Muscle of back (tissue), 13 donors: ENCODE measurements at places on chromosomes 2 and 18.

- no peak for DNase-seq
These were observed 22.1 kb upstream of the RNF103 start for GRCh38 chr2:86645752-86646151.

- DNase-seq, result peak; percentile 27
These were observed 29.1 kb downstream of the HPCAL1 start for GRCh38 chr2:10331702-10332401.

DNA sequence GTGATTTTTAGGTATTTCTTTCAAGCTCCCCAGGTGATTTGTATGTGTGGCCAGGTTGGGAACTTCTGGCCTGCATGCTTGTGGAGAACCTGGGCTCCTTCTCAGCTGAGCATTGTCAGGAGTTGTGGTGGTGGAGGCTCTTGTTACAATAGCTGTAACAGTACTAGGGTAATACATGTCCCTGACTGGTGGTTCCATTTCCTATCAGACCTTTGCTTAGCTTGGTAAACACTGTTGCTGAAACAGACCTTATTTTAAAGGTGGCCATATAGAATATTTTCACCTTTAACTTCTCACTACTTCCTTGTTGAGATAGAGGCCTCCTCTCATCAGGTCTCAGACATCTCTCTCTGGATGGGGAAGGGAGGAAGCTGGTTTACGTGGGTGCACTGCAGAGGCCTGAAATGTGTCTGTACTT lies 79.2 kb downstream of the SETBP1 start:
- DNase-seq, result no peak

DNA sequence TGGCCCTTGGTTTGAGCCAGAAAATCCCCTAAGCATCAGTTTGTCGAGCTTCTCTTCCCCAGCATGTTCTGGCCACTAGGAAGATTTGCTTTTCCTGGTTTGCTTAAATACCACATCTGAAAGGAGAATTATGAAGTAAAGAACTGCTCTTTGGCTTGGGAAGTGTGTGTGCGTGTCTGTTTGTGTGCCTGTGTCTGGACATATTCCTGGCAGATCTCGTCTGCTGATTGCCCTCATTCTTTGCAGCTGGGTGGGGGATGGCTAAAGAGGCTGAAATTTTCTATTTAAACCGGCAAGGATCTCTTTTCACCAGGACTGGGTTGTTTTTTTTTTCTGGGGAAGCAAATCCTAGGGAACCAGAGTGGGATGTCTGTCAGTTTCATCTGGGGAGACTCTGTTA lies 57.3 kb upstream of the MBOAT2 start:
- DNase-seq, result no peak

- no peak for DNase-seq
These were observed 61.0 kb downstream of the TSPYL6 start for GRCh38 chr2:54194761-54195750.

DNA sequence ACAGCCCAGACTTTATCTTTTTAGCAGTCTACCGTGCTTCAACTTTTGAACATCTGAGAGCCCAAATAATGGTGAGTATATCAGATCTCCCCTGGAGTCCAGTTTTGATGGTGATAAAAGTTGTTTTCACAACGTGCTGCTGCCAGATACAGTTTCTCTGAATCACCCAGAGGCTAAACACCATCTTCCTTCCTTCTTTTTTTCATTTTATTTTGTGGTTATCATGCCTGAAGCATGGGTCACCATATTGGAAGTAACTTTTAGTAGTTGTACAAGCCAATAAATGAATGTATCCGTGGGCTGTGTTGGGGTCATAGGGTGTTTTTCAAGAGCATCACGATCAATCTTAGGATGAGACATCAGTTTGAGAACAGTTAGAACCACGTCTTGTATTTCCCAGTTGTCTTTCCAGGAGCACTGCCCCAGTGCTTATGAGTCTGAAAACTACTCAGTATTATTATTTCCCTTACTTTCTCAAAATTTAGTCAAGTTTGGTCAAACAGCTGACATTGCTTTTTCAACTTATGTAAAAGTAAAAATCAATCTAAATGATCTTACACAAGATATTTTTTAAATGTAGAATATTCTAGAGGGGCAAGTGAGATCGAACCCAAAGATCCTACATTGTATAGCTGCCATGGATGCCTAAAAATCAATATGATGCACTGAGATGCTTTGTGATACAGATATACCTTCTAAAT lies 311.4 kb downstream of the CTNNA2 start:
- no peak for DNase-seq

DNA sequence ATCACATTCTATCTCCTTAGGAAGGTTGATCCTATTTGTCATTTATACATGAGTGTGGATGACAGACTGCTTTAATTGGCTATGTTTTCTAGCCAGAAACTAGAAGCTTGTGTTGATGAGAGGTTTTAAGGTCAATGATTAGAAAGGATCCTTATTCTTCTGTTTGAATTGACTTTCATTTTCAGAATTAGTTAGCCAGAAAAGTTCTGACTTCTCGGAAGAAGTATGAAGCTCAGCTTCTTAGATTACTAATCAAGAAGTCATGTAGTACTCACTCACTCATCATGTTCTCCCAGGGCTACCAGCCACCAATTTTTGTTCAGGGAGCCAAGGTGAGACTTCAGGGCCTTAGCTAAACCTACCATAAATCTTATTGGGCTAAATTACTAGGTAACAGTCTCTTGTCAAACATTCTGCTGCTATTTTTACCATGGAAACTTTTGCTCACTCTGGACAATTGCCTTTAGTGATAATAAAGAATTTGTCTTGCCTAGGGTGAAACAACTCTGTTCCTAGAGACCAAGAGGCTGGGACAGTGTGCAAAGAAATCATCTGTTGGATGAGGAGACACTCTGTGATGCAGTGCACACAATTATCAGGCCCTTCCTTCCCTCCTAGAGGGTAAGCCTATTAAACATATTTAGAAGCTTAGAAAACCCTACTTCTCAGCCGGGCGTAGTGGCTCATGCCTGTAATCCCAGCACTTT lies 111.6 kb upstream of the DNMT3A start:
- no peak for DNase-seq
